ENCODE measurements at places on chromosomes 12 and 14.
A peak's percentile ranks its signal among the peaks of the same experiment; 100 is the strongest.

DNA sequence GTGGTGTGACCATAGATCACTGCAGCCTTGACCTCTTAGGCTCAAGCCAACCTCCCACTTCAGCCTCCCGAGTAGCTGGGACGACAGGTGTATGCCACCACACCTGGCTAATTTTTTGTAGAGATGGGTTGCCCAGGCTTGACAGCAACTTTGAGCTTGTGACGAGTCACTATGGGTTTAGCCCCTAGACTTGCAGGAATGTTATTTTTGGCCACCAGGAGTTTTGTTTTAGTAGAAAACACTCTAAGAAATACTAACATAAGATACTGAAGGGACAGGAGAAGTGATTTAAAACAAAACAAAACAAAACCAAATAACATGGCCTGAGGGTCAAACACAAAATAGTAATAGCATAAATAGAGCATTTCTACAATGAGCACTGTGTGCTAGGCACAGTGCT is 26.4 kb downstream of the SETD3 start:
- peak; percentile 59 for DNase-seq

DNA sequence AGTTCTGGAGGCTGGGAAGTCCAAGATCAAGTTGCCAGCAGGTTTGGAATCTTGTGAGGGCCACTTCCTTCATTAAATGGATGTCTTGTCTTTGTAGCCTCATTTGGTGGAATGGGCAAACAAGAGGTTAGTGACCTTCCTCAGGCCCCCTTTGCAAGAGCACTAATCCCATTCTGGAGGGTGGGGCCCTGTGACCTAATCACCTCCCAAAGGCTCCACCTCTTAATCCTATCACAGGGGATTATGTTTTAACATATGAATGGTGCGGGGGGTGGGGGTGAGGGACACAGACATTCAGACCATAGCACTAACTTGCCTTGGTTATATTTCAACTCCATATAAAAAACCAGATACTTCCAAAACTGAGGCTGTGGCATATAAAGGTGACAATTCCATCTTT is 59.9 kb upstream of the PPP4R3A start:
- DNase-seq, result no peak

DNA sequence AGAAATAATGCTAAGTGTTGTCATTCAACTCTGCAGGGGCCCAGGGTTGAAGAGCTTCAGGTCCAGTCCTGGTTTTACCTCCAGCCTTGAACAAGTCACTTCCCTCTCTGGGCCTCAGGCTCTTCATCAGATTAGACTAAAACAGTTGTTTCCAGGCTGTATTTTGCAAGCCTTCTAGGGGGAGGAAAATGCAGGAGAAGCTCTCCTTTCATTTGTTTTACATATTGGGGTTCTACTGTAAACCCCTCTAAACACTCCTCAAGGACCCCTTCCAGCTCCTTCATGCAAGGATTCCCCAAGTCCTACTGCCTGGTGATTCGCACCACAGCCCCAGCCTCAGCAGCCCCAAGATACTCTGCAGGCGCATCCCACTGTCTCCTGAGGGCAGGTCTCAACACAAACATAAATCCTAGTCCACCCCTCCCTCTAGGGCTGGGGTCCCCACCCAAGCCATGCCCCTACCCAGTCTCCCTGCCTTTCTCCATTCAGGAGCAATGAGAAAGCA is 2.7 kb downstream of the SDR9C7 start:
- peak; percentile 67 for DNase-seq

GRCh38 chr12:105906561-105906960 is 232.2 kb downstream of the NUAK1 start:
- peak; percentile 35 for DNase-seq

DNA sequence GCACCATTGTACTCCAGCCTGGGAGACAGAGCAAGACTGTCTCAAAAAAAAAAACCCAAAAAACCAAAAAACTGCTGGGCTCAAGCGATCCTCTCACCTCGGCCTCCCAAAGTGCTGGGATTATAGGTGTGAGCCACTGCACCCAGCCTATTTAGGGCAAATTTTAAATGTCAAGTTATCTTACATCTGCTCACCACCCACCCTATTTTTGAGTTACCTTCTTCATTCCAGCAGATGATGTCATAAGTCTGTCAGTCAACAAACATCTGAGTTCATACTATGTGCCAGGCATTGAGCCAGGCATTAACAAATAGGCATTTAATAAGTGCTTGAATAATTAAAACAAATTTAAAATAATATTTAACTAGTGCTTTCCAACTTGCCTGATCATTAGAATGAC is 21.5 kb downstream of the BATF start:
- DNase-seq, result no peak

- peak; percentile 6 for DNase-seq
Measured at GRCh38 chr12:48717252-48717695, 767 bp upstream of the CCNT1 start.

DNA sequence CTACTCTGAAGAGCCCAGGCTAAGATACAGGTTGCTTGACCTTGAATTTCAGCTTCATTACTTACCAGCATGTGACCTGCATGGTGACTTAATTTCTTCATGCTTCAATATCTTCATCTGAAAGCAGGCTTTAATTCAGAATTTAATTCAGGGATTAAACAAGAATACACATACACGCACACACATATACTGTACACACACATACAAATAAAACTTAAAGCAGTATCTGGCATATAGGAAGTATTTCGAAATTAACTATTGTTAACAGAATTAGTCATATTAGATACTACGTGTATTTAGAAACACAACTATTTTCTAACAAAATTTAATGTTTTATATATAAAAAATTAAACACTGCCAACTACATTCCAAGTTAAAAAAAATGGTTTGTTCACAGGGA is 640.3 kb downstream of the SLC6A15 start:
- DNase-seq, result no peak

DNA sequence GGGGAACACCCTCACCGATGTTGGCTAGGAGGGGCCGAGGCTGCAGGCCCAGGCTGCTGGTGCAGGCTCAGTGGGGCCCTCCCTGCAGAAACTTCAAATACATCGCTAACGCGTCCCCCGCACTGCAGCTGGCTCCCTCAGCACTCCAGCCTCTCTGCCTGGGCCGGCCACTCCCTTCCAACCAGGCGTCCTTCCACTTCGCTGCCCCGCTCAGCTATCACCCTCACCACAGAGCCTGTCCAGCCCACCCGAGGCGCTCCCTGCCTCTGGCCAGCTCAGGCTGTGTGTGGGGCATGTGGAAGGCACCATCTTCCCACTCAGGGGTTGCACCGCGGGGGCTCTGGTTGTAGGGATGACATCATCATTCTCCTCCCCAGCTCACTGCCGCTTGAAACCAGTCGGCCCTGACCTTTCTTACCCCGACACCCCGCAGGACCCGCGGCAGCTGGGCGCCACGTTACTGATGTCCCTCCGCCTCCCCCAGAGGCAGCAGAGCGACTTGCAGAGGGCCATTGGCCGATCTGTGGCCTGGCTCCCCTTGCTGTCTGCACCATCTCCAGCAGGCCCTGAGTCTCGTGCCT is 199.9 kb upstream of the RTL1 start:
- no peak for DNase-seq

DNA sequence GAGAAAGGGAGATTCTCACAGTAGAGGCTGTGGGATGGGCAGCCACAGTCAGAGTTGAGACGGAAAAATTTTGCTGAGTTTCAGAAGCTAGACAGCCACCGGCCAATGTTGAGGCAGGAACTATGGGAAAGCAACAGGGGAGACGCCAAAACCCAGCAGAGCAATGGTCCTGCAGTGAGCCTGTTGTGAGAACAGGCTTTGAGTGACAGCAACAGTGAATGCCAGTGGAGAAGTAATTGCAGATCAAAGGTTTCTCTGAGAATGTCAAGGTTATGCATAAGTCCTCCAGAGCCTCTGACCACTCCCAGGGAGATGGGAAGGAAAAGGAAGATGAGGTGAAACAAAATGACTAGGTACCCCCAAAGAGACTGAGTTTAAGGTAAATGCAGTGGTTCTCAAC is 54.2 kb upstream of the DAAM1 start:
- no peak for DNase-seq

DNA sequence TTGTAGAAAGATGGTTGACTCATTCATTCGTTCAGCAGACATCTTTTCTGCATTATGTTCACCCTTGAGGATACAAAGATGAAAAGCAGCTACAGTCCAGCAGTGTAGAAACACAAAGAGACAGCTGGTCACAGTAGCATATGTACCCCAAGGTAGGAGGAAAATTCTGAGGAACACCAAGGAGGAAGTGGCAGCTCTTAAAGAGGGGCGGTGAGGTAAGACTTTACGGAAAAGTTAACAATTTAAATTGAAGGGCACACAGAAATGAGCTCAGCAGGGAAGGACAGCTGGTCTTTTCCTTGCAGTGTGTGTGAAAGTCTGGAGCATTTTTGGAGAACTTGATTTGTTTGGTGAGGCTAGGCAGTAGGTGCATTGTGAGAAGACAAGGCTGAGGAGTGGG is 3.5 kb downstream of the SLC35E3 start:
- DNase-seq, result no peak

- peak; percentile 78 for DNase-seq
Measured at GRCh38 chr14:23694085-23694948, 58.2 kb downstream of the DHRS2 start.

DNA sequence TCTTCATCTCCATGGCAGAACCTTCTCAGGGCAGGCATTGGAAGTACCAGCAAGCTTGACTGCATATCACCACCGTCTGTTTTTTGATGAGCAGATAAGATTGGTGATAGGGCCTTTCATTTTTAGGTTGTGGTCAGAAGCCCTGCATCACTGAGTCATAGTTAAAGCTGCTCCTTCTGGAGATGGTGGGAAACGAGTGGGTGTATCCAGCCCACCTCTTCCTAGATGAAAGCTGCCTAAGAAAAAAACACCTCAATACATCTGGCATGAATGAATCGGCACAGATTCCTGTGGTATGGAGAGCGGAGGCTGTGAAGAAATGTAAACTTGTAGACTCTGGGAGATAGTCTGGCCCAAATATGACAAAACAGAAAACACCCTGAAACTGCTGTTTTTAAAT is 248.7 kb upstream of the EGLN3 start:
- peak; percentile 55 for DNase-seq

GRCh38 chr12:40632933-40633332 is 59.3 kb upstream of the CNTN1 start:
- DNase-seq, result no peak

GRCh38 chr12:109197327-109197726 is 80.9 kb downstream of the ACACB start:
- no peak for DNase-seq

- DNase-seq, result peak; percentile 80
Measured at GRCh38 chr12:20128928-20129327, 239.4 kb upstream of the PDE3A start.

GRCh38 chr14:59123975-59124374 is 64.5 kb upstream of the DAAM1 start:
- peak; percentile 48 for DNase-seq

GRCh38 chr14:68770553-68771286 is 22.1 kb downstream of the ZFP36L1 start:
- no peak for DNase-seq

GRCh38 chr12:91947459-91947858 is 198.2 kb downstream of the BTG1 start:
- no peak for DNase-seq

GRCh38 chr12:107318806-107319532 is 225.6 kb upstream of the CRY1 start:
- peak; percentile 46 for DNase-seq

DNA sequence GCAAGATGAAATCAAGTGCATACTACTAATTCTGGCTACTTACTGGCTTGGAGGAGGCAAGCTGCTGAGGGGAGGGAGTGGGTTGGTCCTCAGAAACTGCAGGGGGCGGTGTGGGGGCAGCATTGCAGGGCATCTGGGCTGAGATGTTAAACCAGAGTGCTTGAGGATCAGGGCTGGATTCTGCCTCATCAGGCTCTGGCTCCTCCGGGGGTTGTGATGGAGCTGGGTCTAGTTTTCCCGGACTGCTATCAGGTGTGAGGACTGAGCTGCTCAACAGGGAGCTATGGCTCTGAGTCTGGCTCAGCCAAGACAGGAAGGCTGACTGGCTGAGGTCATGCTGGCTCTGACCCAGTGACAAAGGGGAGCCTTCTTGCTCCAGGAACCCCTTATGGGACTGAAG is 28.6 kb downstream of the BAZ2A start:
- peak; percentile 21 for DNase-seq

- no peak for DNase-seq
Measured at GRCh38 chr14:101234999-101235334, 326.3 kb upstream of the DIO3 start.

GRCh38 chr12:107607464-107608392 is 77.9 kb upstream of the PWP1 start:
- peak; percentile 75 for DNase-seq

DNA sequence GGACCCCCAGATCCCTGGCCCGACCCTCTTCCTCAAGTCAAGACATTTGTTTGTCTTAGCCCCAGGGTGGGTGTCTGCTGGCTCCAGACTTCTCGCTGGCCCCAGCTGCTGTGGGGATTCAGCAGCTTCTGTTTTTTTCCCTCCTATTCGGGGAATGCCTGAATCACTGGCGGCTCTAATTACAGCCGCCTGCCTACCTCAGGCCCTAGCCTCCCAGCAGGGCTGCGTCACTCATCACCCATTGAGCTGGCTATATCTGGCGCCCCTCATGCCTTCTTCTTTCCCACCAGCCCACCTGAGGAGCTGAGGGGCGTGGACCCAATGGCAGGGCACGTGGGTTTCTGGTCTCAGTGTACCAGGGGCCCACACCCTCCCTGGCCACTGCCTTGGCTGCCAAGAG is 10.1 kb downstream of the KRT80 start:
- peak; percentile 86 for DNase-seq

DNA sequence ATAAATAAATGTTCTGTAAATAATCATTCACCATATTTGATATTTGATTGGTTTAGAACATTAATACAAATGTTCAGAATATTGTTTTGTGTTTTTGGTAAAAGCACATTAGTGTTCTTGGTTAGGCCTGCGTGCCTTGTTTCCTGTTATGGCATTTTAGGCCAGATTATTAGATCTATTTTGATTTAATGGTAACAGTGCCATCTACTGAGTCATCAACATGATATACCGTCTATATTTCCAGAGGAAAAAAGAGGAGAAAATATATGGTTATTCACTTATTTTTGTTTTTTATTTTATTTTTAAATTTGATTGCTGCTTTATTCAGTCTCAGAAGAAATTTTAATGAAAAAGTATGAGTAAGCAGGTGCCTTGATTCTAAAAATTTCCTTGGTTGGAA is 60.3 kb downstream of the GPHN start:
- DNase-seq, result no peak

GRCh38 chr14:93727039-93727740 is 61.1 kb downstream of the PRIMA1 start:
- no peak for DNase-seq

DNA sequence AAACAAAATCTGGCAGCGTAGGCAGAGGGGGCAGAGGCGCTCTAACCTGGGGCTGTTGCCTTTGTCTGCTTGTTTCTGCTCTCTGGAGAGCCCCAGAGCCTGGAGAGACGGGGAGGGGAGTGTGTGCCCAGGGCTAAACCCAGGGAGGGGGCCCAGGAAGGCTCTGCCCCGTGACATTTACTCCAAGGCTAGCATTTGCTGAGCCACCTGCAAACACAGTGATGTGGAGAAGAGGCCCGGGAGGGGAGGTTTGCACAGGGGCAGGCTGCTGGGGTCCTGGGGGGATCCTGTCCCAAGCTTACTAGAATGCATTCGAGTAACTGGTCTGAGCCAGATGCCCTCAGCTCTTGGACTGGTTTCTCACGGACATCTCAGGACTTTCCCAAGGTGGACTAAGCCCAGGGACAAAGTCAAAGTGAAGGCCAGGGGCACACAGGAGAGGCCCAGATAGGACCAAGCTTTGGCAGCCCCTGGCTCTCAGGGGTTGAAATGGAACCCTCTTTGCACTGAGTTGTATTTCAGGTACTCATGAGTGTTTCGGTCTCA is 12.0 kb downstream of the MEG3 start:
- DNase-seq, result no peak

- no peak for DNase-seq
Measured at GRCh38 chr12:13583630-13584029, 387.1 kb downstream of the EMP1 start.

All from EH (cell line).